ENCODE measurements at places on chromosomes 5 and 9.

DNA sequence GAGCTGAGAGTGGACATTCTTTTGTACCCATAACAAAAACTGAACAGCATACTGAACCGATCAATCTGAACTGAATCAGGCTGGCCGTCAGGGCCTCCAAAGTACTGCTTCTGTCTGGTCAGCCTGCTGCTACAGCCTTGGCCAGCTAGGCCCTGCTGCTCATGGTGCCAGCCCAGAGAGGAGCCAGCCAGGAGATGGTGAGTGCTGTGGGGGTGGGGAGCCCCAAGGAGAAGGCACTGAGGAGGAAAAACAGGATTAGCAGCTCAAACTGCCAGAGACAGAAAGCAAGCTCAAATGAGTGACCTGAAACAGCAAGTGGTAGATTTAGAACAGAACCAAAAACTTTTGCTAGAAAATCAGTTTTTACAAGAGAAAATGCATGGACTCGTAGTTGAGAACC is 23.9 kb downstream of the SRP19 start:
- no peak for DNase-seq

DNA sequence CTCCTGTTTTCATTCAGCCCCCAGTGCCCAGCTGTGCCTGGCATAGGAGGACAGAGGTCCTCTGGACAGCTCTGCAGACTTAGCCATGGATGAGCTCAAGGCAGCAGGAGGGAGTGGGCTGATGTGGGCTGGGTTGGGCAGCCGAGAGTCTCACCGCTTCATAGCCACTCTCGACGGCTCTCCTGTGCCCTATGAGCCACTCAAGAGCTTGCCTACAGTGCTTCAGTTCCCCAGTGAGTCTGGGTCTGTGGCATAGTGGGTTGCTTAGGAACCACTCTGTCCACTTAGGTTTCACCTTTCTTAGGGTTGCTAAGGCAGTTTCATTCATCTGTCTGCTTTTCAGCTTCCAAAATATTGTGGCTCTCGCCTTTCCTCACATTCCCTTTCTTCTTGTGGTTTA is 296.8 kb downstream of the ICE1 start:
- no peak for DNase-seq

DNA sequence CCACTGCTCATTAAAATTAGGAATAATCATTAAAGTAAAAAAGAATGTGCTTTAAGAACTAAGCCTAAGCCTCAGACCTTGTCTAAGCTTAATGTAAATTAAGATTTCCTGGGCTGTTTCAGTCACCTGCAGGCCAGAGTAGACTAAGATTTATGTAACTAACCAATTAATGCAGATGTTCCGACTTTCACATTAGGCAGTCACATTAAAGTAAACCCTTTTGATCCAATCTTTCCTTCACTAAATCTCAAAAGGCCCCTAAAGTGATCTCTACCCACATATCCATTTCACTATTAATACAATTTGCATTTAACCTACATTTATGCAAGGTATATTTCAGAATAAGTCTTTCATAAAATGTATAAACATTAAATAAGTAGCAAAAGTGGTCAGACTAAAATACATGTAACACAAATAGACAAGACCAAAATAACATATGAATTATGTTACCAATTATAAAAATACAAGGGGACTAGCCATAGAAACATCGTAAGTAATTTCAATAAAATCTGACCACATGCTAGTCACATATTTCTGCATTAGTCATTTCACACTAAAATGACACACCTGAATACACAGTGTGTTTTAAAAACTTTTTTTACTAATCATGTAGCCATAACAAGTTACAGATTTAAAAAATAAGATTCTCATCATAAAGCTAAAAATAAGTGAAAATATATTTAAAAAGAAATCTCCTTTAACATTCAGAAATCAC is 7.7 kb downstream of the NR3C1 start:
- DNase-seq = no peak

- DNase-seq = no peak
These were observed 1.7 kb downstream of the PPARGC1B start for GRCh38 chr5:149731617-149732323.

GRCh38 chr9:96051423-96051822 is 175.9 kb downstream of the ERCC6L2 start:
- no peak for DNase-seq

- no peak for DNase-seq
These were observed 127.0 kb upstream of the PALM2AKAP2 start for GRCh38 chr9:109652971-109653370.

DNA sequence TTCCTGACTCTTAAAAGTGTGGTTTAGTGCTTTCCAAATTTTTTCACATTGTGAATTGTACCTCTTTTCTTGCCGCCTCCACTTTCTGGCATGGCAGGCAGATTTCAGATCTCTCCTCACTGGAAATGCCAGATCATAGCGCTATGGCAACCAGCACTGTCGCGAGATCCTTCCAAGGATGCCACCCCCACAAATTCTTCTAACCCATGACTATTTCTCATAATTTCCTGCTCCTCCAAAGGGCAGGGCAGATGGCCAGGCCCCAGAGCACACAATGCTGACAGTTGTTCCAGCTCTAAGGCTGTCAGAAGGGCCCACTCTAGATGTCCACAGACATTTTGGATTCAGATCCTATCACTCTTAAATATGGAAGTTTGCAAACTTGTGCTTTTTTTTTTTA is 446.2 kb upstream of the RIOK2 start:
- no peak for DNase-seq
